ENCODE measurements at places on chromosomes 11 and 22. TPM values are rescaled to one million over a fixed set of nuclear protein-coding genes. Genes with fewer than 3 reads are reported as not detected.

Gene GRIK4
- not detected for total RNA-seq

- no peak overlapping the region for H3K27ac ChIP-seq
- no peak overlapping the region for H3K4me3 ChIP-seq
- no peak for DNase-seq
- peaks cover 2% of the 10 kb centered on the region for H3K36me3 ChIP-seq
- no peaks in the 10 kb centered on the region for H3K4me1 ChIP-seq
- H3K27me3 ChIP-seq: no peaks in the 10 kb centered on the region
Measured at GRCh38 chr11:113237261-113237660, 77.1 kb upstream of the TTC12 start.

Gene TMEM191B
- not detected for total RNA-seq

DNA sequence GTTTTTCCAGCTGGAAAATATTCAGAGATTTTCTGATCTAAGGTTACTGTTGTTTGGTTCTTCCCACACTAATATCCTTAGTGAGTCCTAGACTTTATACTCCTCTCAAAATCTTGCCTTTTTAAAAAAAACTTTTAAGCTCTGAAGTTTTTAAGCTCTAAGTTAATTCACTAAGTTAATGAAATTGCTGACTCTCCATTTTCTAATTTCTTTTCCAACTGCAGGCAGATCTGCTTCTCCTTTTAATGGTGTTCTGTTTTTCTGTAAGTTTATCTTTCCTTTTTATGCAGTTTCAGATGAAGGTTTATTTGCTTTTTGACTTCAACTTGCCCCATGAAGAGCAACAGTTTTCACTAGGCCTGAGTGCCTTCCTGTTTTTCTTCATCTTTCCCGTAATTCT lies 125.8 kb upstream of the ARHGAP42 start:
- no peak for DNase-seq
- H3K27ac ChIP-seq: no peak overlapping the region
- H3K4me3 ChIP-seq: no peak overlapping the region
- H3K27me3 ChIP-seq: no peaks in the 10 kb centered on the region
- peaks cover 2% of the 10 kb centered on the region for H3K4me1 ChIP-seq

DNA sequence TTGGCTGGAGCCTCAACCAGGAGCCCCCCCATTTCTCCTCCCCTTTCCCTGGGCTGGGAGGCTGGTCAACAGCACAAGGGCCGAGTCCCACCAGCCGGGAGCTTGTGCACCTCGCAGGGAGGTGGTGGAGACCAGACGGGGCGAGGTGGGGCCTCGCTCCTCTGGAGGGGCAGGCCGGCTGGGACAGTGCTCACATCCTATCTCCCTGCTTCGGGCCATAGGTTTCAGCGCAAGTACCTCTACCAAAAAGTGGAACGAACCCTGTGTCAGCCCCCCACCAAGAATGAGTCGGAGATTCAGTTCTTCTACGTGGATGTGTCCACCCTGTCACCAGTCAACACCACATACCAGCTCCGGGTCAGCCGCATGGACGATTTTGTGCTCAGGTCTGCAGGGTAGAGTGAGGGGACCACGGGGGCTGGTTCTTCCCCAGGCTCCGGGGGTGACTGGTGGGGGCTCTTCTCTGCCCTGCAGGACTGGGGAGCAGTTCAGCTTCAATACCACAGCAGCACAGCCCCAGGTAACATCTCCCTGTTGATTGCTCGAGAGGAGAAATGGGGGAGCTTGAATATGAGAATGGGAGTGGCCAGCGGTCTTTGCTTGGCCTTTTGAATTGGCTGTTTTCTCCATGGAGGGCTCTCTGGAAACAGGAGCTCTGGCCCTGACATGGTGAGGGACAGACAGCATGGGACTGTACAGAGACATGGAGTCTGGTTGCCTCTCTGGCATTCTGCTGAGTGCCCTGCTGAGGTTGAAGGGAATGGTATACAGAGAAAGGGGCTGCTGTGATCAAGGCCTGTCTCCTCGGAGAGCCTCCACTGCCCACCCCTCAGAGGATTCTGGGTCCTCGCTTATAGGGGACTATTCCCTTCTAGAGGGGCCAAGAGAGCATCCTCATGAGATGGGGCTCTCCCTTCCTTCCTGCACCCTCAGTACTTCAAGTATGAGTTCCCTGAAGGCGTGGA lies 3.3 kb downstream of the SIDT2 start:
- H3K27me3 ChIP-seq: no peaks in the 10 kb centered on the region
- H3K4me1 ChIP-seq: peaks cover 3% of the 10 kb centered on the region
- no peak overlapping the region for H3K4me3 ChIP-seq
- no peak overlapping the region for H3K27ac ChIP-seq
- H3K36me3 ChIP-seq: no peaks in the 10 kb centered on the region

DNA sequence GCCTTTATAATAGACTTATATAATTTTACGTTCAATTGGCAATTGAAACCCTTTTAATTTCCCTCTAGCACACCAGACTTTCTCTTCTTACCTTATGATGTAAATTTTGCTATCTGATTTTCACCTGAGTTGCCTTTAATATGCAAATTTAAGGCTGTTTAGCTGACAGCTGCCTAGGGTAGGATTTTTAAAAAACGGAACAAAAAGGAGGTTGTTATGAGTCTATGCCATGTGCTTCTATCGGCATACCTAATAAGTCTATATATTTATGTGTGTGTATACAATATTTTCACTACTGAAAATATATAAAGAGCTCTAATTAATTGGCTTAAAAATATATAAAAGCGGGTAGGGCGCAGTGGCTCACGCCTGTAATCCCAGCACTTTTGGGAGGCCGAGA lies 11.8 kb upstream of the SELENOH start:
- H3K27ac ChIP-seq: no peak overlapping the region
- no peak overlapping the region for H3K4me3 ChIP-seq
- DNase-seq: no peak
- H3K27me3 ChIP-seq: no peaks in the 10 kb centered on the region
- H3K36me3 ChIP-seq: no peaks in the 10 kb centered on the region
- no peaks in the 10 kb centered on the region for H3K4me1 ChIP-seq
